ENCODE measurements at places on chromosomes 5 and 9.

DNA sequence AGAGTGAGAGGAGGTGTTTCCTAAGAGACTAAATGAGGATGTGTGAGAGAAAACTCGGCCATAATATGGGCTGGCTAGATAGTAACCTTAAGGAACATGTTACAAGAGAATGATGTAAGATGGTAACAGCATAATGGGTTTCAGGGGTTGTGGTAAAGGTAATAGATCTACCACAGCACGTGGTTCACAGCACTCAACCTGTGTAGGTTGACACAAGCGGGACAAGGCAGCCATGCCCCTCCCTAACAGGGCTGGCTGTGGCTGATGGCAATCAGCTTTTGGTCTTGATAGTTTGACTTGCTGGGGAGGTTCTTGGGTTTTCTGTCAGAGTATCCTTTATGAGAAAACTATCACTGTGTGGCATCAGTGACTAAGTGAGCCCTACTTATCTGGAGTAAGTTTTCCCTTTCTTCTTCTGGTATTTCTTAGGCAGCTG is 138.6 kb downstream of the TRIO start:
- ATAC-seq: no peak

- peak; percentile 6 for ATAC-seq
These were observed at the start of gene NR2F1-AS1 for GRCh38 chr5:93580927-93581445. Gene NR2F1-AS1 (minus strand): TSS chr5:93581219.

DNA sequence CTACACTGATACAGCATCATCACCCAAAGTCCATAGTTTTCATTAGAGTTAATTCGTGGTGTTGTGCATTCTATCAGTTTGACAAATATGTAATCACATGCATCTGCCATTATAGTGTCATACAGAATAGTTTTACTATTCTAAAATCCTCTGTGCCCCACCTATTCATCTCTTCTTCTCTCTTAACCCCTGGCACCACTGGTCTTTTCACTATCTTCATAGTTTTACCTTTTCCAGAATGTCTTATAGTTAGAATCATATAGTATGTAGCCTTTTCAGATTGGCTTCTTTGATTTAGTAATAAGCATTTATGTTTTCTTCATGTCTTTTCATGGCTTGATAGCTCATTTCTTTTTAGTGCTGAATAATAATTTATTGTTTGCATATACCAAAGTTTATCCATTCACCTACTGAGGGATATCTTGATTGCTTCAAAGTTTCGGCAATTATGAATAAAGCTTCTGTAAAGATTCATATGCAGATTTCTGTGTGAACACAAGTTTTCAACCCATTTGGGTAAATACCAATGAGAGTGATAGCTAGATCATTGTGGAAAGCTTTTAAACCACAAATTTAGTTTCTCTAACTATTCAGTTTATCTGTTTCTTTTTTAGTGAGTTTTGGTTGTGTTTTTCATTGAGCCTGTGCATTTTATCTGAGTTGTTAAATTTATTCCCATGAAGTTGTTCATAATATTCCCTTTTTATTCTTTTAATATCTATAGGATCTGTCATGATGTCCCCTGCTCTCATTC is 84.9 kb downstream of the RALGPS1 start:
- no peak for ATAC-seq

GRCh38 chr9:219670-220365 is 5.2 kb downstream of the DOCK8 start:
- no peak for ATAC-seq

DNA sequence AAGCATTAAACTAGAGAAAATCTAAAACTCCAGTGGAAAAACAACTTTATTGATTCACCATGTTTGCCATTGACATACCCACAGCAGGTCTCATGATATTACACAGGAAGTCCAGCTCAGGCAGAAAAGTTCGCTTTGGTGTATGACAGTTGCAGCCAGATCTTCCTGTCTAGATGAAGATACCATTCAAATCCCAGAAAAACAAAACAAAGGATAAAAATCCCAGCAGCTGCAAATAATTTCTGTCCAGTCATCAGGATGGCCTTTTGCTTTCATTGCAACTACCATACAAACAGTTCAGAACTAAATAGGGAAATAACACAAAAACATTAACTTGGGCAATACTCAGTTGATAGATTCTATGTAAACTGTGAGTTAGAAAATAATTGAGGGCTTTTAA is 136.0 kb upstream of the NREP start:
- no peak for ATAC-seq

DNA sequence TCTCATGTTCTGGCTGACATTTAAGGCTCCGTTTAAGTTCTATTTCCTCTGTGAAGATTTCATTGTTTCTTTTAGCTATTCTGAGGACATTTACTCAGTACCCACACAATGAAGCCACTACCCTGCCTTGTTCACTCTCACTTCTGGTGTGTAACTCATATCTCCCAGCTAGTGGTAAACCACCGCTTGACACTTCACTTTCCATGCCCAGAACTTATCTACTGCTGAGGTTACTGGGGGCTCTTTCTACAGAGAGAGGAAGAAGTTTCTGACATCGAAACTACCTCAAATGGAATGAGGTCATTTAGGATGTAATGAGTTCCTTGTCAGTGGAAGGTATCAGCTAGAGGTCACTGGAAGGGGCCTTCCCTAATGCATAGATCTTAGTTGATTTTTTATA is 501.5 kb downstream of the DMAC1 start:
- ATAC-seq: no peak

DNA sequence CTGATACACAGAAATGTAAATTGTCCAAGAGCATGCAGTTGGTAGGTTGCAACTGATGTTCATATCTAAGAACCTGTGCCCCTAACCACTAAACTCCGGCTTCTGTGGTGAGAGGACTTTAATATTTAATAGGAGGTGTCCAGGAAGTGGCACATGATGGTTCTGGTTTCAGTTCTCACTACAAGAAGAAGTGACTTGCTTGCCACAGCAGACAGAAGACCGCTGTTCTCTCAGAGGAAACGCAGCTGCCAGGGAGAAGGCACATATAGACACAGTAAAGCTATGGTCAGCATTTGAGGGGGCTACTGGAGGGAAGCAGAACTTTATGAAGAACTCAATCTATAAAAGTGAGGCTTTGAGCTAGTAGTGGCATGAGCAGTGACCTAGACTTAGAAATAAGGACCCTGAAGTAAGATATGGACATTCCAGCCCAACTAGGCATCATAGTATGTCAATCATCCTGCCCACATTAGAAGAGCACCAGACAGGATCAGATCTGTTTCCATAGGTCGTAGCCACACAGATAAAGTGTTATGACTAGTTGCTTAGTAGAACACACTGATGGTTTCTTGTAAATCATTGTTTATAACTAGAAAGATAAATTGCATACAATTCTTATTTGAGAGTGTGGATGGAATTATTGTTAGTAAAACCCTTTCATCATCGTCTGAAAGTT is 36.4 kb upstream of the DAB2 start:
- no peak for ATAC-seq

Measured in SK-N-SH treated with all-trans-retinoic acid at 6 μM for 48 hours (cell line).